HEK293T (cell line): ENCODE measurements at places on chromosomes 12 and 14.

- DNase-seq: no peak
Measured at GRCh38 chr12:95417372-95417771, 56.6 kb upstream of the METAP2 start.

GRCh38 chr12:21690704-21691368 lies 33.2 kb upstream of the LDHB start:
- DNase-seq: no peak

DNA sequence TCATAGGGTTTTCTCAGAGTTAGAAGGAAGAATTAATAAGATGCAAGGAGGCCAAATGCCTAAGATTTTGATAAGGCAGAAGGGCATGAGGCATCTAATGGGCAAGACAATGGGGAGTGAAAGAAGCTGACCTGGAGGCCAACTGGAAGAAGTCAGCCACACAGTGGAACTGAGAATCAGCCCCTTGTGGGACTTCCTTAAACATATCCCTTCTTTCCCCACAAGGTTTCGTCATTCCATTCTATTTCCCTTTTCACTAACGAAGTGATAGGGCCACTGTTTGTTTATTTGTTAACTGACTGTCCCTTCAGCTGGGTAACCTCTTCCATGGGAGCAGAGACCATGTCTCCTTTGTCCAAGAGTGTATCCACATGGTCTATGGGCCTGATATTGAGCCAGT lies 86.2 kb downstream of the HELB start:
- DNase-seq: no peak

GRCh38 chr14:31009836-31010574 lies 15.4 kb upstream of the AP4S1 start:
- DNase-seq: no peak

- no peak for DNase-seq
Measured at GRCh38 chr12:69161829-69162228, 77.5 kb upstream of the CPSF6 start.

- peak; percentile 10 for DNase-seq
Measured at GRCh38 chr14:47040550-47040949, 389.0 kb upstream of the RPL10L start.

DNA sequence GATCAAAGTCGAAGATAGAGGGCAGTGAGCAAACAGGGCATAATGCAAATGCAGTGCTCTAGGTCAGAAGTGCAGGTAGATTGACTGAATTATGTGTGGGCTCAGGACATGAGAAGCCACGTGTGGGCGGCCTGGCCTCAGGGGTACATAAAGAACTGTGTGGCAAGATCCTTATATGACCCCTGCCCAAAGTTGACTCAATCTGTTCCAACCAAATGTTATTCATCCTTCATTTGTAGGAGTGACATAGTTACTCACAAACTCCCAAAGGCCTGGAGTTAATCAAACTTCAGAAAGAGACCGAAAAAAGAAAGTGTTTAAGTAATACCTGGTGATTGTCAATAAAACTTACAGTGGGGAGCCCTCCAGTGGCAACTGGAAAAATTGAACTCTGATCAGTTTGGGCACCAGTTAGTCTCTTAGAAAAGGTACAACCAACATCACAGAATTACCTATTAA lies 150.4 kb upstream of the FAR2 start:
- peak; percentile 13 for DNase-seq

DNA sequence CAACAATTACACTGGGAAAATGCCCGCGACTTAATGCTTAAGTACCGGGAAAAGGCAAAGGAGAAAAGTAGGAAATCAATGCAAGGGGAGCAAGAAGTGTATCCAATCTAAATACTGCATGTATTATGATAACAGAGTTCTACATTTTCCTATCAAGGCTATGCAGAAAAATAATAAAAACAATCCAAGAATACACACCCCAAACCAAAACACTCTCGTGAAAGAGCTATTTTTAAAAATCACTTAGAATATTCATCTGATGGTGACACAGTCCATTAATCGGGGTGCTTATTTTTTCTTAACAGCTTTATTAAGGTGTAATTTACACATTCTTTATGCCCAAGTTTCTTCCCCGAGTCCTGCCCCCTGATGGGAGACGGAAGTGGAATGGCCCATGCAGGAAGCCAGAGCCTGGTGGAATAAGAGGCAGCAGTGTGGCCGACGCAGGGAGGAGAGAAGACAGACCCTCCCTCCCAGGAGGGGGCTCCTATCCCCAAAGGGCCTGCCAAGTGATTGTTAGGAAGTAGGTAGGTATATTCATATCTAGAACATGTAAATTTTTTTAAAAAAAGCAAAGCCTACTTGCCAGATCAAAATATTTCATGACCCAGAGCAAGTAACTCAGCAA lies 174.3 kb downstream of the FOXN3 start:
- no peak for DNase-seq

- no peak for DNase-seq
Measured at GRCh38 chr12:846421-846820, 94.0 kb downstream of the WNK1 start.
